Breast epithelium (tissue), 4 donors: ENCODE measurements at places on chromosomes 3 and 15. TPM values are rescaled to one million over a fixed set of nuclear protein-coding genes. Genes with fewer than 3 reads are reported as not detected.

GRCh38 chr3:31853580-31853979 is 127.5 kb downstream of the OSBPL10 start:
- H3K27me3 ChIP-seq: no peaks in the 10 kb centered on the region
- H3K4me1 ChIP-seq: no peaks in the 10 kb centered on the region
- DNase-seq: no peak
- no peak overlapping the region for H3K4me3 ChIP-seq

DNA sequence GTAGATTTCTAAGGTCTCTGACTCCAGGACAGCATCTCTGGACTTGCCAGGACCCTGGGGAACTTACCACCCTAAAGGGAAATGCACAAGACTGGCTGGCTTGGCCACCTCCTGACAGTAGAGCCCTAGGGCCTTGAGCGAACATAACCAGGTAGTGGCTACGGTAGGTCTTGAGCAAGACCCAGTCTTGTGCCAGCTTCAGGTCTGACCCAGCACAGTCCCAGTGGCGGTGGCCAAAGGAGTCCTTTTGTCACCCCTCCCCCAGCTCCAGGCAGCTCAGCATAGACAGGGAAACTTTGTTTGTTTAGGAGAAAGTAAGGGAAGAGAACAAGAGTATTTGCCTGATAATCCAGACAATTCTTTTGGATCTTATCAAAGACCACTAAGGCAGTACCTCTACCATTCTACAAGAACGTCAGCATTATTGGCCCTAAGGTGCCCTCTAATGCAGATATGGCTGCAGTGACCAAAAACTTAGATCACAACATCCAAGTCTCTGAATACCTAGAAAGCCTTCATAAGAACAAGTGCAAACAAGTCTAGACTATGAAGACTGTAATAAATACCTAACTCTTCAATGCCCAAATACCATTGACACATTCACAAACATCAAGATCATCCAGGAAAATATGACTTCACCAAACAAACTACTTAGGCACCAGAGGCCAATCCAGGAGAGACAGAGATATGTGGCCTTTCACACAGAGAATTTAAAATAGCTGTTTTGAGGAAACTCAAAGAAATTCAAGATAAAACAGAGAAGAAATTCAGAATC is 38.7 kb upstream of the FBN1 start:
- no peak overlapping the region for H3K27ac ChIP-seq
- H3K36me3 ChIP-seq: no peaks in the 10 kb centered on the region
- no peaks in the 10 kb centered on the region for H3K27me3 ChIP-seq

- H3K36me3 ChIP-seq: peaks cover 3% of the 10 kb centered on the region
- no peak for DNase-seq
- no peak overlapping the region for H3K27ac ChIP-seq
- H3K4me3 ChIP-seq: no peak overlapping the region
Observed at GRCh38 chr15:48423896-48424475, 92.8 kb downstream of the DUT start.

DNA sequence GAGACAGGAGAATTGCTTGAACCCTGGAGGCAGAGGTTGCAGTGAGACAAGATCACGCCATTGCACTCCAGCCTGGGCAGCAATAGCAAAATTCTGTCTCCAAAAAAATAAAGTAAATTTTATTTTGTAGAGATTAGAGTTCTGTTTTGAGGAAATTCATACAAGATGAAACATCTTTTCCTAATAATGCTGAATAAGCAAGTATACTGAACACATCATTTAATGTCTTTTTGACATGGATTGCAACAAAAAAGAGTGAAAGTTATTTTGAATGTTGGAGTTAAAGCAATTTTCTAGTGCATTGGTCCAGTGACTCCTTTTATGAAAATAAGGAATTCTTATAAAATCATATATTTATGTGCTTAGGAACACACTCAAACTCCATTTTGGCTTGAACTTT is 20.5 kb downstream of the LCTL start:
- H3K27ac ChIP-seq: no peak overlapping the region
- DNase-seq: no peak
- no peaks in the 10 kb centered on the region for H3K27me3 ChIP-seq

DNA sequence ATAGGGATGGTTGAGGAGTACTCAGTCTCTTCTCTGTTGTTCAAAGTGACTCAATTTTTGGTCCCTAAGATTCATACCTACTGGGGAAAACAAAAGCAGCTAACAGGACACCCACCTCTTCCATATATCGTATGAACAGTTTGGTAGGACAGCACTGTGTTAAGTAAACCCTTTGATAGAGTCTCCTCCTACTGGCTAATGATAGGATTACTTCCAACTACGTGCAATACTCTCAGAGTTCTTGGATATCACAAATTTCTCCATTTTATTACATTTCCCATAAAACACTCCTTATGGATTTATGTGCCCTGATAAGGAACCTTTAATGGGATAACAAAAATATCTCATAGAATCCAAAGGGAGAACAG is 200.2 kb upstream of the GOLGA6L4 start:
- no peaks in the 10 kb centered on the region for H3K36me3 ChIP-seq
- no peaks in the 10 kb centered on the region for H3K27me3 ChIP-seq
- no peak for DNase-seq

- peak within 1 kb of the TSS; percentile 96 for H3K27ac ChIP-seq
- no peaks in the 10 kb centered on the region for H3K36me3 ChIP-seq
- H3K4me3 ChIP-seq: peak within 1 kb of the TSS; percentile 84
- no peaks in the 10 kb centered on the region for H3K27me3 ChIP-seq
- DNase-seq: peak; percentile 97
Observed at GRCh38 chr3:13479582-13480339, at the start of gene HDAC11. TSS of gene HDAC11 (plus strand) at chr3:13480306. CDS start at chr3:13480348, 42 bp downstream.

DNA sequence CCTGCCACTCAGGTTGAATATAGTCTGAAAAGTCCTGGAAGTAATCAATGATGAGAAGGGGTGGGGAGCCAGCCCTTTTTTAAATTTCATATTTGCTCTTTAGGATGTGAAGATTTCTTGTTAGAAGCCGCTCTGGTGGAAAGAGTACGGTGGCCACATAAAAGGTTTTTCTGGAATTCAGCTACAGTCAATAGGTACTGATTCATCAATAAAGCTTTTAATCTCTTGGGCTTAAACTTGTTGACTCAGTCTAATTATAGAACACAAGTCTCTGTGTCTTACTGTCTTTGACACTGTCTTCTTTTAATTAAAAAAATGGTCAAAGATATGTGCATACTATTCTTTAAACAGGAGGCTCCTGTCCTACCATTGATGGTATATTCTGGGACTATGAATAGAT is 99.9 kb upstream of the TP63 start:
- no peaks in the 10 kb centered on the region for H3K4me1 ChIP-seq
- no peaks in the 10 kb centered on the region for H3K27me3 ChIP-seq
- no peaks in the 10 kb centered on the region for H3K36me3 ChIP-seq
- H3K4me3 ChIP-seq: no peak overlapping the region
- no peak overlapping the region for H3K27ac ChIP-seq
- no peak for DNase-seq

GRCh38 chr3:45976191-45977091 is 19.2 kb downstream of the FYCO1 start:
- peak overlapping the region; percentile 6 for H3K27ac ChIP-seq
- no peaks in the 10 kb centered on the region for H3K4me1 ChIP-seq
- DNase-seq: no peak
- no peaks in the 10 kb centered on the region for H3K27me3 ChIP-seq
- H3K4me3 ChIP-seq: no peak overlapping the region
- H3K36me3 ChIP-seq: no peaks in the 10 kb centered on the region

GRCh38 chr15:45522328-45523165 is at the start of gene SLC30A4:
TSS of gene SLC30A4 (minus strand) at chr15:45522755. CDS start at chr15:45522354, 401 bp downstream.
- peak within 1 kb of the TSS; percentile 85 for H3K4me3 ChIP-seq
- H3K4me1 ChIP-seq: no peaks in the 10 kb centered on the region
- no peaks in the 10 kb centered on the region for H3K36me3 ChIP-seq
- H3K27ac ChIP-seq: peak within 1 kb of the TSS; percentile 79
- no peaks in the 10 kb centered on the region for H3K27me3 ChIP-seq
- peak; percentile 58 for DNase-seq

The TLE3 gene
- total RNA-seq: 73.4 TPM
